ENCODE measurements at places on chromosomes 7 and 10.
A peak's percentile ranks its signal among the peaks of the same experiment; 100 is the strongest.

DNA sequence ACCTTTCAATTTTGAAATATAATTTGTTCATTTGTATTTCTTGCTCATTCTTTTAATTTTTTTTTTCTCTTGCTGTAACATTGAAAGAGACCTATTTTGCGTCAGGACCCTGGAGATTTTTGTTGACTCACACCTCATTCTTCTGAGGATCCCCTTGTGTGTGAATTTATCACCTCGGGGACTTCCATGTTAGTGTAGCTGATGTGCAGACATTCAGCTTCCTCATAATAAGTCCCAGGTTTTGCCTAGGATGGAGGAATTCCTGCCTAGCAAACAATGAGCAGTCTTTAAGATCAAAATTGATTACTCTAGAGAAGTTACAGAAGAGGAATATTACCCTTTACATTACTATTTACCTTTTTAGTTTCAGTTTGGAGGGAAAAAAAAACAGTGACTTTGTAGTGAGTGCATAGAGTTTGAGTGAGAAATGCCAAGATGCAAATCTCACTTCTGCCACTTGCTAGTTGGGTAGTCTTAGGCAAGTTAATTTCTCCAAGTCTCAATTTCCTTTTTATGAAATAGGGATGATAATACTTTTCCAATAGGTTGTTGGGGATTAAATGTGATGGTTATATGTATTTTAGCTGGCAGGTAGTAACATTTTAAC is 14.3 kb downstream of the TES start:
- no peak for DNase-seq

DNA sequence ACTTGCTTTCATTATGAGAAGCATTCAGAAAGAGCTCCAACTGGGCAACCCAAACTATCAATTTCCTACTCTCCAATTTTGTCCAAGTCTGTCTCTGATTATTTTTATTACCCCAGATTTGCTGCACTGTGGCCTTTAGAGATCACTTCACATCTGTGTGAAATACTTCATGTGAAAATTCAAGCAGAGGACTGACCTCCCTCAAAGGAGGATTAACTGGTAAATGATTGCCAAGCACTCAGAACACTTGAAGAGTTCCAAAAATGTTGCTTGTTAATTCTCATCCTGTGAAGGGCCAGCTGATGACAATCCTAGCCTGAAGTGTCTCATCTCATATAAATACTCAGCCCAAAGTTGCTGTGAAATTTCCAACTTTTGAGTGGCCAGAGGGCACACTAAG is 182.8 kb upstream of the DGKB start:
- DNase-seq = no peak

GRCh38 chr10:88168171-88169036 is 305.0 kb downstream of the PTEN start:
- no peak for DNase-seq

GRCh38 chr10:94851263-94851662 is 87.2 kb upstream of the CYP2C9 start:
- DNase-seq = no peak

GRCh38 chr7:151341357-151342101 is at the start of gene NUB1:
TSS of gene NUB1 (plus strand) at chr7:151341812. CDS start at chr7:151345350, 3,538 bp downstream.
- peak; percentile 94 for DNase-seq

GRCh38 chr7:2109936-2110609 is 122.7 kb downstream of the MAD1L1 start:
- DNase-seq = no peak

DNA sequence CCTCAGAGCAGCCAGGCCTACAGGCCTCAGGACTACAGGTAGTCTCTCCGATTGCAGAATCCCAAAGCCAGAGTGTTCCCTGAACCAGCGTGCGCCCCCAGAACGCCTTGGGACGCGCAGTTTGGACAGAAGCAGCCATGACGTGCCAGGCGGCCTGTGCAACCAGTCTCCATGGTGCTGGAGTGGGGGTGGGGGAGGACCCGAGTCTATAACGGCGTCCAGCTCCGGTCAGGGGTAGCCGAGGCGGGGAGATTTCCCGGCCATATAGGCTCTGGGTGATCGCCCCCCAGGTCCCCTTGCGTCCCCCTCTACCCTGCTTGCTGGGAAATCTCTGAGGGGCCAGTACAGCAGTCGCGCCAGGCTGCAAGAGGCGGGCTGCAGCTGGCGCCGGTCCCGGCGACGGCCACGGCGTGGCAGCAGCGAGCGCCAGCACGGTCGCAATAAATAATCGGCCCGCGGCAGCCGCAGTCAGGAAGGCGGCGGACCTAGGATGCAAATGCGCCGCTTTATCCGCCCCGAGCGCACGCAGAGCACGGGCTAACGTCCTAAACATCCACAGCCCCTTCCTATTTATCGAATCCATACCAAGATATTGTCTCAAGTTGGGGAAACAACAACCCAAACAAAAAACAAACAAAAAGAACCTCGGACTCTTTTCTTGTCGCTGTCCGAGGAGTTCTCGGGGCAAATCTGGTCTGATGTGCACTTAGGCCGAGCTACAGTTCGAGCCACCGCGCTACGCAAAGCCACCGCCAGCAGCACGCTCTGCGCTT is 1.6 kb downstream of the HOXA3 start:
- peak; percentile 82 for DNase-seq

Measured in lower lobe of right lung (tissue), 2 donors.